Caudate nucleus (tissue), 63 donors: ENCODE measurements at places on chromosomes 7 and 10.

- DNase-seq, result no peak
Measured at GRCh38 chr7:128129224-128129864, 98.1 kb upstream of the LRRC4 start.

GRCh38 chr7:66953044-66953427, 32.0 kb downstream of the TMEM248 start:
- DNase-seq, result no peak

- DNase-seq, result no peak
Measured at GRCh38 chr7:107846324-107846723, 43.3 kb upstream of the SLC26A3 start.

GRCh38 chr10:104501449-104501848, 139.6 kb upstream of the SORCS3 start:
- DNase-seq, result no peak

- DNase-seq, result no peak
Measured at GRCh38 chr7:159175792-159176191, 31.1 kb upstream of the VIPR2 start.

DNA sequence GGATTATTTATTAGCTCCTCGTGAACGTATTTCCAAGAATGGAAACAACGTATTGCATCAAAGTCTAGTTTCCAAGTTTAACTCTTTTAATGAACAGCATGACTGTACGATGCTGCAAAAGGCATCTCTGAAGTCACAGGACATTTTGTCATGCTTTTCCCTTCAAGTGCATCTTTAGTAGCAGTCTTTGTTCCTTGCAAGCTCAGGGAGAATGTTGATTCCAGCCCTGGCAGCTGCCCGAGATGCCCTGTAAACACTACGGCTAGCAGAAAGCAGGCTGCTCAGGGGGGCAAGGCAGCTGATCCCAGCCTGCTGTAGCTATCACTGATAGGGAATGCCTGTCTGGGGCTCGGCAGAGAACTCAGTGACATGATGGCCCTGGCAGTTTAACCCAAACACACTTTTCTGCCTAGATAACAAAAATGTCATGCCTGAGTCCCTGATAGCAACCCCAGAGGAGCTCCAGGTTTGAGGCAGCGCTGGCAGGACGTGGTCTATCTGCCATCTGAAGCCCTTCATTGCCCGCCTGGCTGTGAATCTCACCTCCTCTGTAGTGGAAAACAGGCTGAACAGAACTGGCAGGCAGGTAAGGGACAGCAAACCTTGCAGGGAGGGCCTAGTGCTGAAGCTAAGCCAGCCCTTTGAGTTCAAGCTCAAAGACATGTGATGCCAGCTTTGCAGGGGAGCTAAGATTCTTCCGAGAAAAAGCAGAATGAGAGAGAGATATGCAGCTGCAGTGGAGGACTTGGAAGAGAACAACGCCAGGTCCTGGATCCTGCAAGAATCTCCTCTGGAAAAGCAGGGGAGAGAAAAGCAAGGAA, 264.6 kb downstream of the SNX10 start:
- DNase-seq, result no peak

GRCh38 chr10:28391283-28391682, 88.4 kb upstream of the MPP7 start:
- no peak for DNase-seq

GRCh38 chr10:15052121-15052520, 8.4 kb downstream of the OLAH start:
- no peak for DNase-seq

DNA sequence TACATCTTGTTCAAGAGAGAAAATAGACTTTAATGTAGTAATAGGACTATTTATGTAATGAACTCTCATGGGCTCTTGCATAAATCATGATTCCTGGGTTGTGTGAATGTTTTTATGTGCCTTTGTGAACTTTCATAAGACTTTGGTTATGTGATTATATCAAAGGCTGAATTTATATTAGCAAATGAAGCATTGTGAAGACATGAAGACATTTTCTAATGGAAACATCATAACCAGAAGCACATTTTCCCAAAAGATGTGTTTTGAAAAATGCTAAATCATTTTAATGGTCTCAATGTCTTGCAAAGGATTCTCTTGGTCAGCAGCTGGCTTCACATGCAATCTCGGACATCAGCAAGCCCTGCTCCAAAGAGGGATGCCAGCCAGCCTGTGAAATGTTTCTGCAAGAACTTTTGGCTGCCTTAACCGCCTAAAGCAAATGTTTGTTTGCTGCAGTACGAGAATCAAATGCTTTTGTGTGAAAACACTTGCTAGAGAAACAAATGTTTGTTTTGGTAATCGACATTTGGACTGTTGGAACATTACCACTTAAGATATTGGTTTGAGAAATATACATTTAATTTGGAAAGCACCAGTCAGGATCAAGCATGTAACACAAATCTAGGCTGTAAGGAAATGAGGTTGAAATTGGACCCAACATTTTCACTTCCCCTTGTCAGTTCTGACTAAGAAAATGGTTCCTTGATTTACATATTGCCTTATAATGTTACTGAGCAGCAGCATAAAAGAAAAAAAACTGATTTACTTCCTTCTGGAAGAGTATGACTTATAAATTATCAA, 102.1 kb downstream of the RTKN2 start:
- no peak for DNase-seq

DNA sequence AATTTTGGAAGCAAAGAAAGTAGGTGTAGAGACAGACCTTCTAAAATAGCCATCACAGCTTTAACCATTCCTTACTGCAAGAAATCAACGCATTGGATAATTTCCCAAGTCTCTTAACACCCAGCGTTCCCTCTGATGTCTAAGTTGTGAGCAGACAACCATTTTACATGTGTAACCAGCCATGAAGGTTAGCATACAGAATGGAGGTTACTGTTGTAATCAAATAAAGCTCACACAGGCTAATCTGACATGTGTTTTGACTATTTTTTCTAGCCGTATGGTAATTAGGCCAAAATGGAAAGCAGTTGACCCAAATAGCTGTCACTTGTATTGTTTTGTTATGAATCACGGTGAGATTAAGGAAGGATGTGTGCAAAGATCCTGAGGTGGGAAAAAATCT, 336.4 kb downstream of the RNLS start:
- DNase-seq, result no peak

DNA sequence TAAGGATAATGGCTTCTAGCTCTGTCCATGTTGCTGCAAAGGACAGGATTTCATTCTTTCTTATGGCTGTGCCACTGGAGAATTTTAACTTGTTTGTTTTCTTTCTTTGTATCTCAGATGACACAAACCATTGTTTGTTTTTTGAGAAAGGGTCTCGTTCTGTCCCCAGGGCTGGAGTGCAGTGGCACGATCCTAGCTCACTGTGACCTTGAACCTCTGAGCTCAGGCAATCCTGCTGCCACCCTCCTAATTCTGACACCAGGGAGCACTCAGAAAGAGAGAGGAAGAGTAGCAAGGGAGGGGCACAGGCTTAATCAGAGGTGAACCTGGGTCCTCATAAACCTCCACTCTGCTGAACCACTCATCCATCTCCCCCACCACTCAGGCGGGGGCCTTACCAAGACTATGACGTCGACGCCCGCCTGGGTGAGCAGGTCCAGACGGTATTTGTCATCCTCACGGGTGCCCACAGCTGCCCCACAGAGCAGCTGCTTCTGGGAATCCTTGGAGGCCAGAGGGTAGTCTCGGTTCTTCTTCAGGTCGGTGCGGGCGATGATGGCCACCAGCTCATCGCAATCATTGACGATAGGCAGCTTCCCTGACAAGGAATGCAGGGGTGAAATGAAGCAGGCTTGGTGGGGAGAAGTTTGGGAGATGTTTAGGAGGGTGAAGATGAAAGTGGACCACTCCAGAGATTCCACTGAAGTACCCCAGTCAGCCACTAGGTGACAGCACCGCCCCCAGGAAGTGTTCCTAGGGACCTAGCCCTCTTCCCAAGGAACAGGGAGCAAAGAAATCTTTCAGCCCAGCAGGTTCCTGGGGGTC, 11.6 kb downstream of the IMPDH1 start:
- no peak for DNase-seq

DNA sequence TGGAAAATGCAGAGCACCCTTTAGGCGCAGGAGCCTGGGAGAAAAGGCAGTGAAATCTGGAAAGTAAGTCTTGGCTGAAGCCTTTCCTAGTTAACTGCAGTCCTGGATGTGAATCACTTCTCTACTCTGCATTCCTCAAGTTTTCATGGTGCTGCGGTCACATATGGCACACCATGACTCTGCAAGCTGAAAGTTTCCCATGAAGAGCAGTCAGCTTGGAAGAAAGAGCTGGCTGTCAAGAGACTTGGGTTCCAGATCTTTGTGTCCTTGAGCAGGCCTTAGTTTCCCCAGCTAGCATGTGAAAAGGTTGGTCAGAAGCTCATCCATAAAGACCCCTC, 548.3 kb downstream of the SORCS3 start:
- DNase-seq, result no peak

- no peak for DNase-seq
Measured at GRCh38 chr7:15571301-15571878, 9.6 kb upstream of the AGMO start.

GRCh38 chr7:93921186-93921585, 349 bp upstream of the GNG11 start:
- no peak for DNase-seq

- DNase-seq, result no peak
Measured at GRCh38 chr7:149261316-149261828, 624 bp upstream of the ZNF783 start.

DNA sequence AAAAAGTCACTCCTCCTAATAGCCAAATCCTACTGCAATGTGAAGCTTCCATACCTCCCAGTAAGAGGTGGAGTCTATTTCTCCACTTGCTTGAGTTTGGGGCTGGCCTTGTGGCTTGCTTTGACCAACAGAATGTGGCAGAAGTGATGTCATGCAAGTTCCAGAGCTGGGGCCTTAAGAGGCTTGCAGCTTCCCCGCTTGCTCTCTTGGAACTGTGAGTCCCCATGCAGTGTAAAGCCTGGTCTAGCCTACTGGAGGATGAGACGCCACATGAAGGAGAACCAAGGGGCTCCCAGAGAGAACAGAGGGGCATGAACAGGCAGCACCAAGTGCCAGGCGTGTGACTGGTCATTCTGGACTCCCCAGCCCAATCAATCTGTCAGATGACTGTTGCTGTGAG, 58.6 kb upstream of the OPALIN start:
- no peak for DNase-seq

DNA sequence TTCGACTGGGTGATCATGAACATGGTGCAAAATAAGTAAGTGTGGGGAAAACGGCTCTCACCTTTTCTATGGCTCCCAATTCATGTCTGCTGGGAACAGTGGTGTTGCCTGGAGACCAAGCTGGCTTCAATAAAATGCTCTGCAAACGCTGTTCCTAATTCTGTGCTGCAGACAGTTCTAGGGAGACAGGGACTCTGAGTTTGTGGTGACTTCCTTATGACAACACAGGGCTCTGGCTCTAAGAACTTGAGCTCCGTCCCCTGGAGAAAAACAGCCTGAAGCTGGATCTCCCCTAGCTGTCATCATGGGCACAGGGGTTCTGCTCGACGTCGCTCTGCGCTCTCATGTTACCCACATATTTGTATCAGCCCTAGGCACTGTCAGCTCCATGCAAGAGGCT, 61.0 kb upstream of the INSYN2A start:
- DNase-seq, result no peak

- peak; percentile 37 for DNase-seq
Measured at GRCh38 chr10:101843032-101844021, at the start of gene KCNIP2. KCNIP2 (minus strand) TSS chr10:101843800; CDS start chr10:101843568, 232 bp downstream.

DNA sequence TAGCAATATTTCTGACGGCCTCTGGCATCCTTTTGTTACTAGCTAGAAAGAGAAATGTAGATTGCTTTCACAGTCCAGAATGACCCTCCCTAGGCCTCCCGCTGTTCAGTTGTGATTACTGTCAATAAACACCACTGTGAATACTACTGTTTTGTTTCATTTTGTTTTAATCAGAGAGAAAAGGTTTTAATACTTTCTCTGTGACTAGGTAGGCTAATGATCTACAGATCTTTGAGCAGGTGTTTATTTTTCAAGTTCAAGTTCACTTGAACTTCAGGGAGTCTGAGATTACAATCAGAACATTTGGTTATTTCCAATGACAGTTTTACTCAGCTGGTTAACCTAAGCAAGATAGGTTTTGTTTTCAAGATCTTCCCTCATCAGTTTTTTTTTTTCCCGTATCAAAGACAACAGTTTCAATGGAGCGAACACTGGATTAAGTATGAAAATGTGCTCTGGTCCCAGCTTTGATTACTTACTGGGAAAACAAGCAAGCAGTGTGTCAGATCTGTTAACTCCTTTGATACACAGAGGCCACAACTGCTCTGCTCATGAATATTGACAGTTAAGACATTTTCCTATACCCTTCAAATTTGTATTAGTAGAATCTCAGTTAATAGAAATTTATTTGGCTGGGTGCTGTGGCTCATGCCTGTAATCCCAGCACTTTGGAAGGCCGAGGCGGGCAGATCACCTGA, 34.8 kb downstream of the VKORC1L1 start:
- no peak for DNase-seq

DNA sequence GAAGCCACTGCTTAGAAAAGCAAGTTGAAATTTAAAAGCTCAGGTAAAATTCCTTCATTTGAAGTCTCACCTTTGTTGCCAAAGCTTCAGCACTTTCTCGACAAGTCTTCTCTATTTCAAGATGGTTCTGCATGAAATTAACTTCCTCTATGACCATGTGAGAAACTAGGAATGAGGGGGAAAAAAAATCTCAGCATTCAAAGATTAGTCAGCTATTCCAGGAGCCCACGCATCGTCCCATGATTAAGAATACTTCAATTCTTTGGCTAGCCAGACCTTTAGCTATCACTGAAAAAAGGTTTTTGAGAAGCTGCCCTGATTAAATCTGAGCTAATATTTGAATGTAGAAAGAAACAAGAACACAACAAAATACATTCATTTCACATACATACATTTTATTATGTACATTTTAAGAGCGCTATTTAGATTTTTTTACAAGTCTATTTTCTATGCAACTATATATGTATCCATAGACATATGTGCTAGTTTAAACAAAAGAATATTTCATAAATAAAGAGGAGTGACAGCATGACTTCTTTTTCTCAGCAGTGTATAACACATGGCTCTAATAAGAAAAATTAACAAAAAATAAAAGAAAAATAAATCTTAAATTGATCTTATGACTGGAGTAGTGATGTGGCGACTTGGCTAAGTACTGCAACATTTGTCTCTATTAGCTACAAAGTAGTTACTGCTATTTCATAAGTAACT, 44.8 kb downstream of the SHTN1 start:
- DNase-seq, result no peak

DNA sequence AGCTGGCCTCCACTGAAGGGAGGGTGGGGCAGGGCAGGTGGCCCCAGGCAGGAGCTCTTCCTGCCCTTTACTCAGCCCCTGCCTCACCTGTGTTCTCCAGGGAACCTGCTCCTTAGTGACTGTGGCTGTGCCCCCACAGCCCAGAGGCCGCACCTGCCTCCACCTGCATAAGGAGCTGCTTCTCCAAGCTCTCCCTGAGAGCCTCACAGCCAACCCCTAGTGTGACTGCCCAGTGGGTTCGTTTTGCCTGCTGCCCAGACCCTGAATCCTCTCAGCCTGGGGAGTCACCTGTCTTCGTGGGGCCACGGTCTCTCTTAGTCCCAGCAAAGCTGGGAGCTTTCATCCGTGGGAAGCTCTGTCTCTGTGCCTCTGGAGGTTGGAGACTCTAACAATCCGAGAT, 94.4 kb downstream of the GLRX3 start:
- DNase-seq, result no peak

- no peak for DNase-seq
Measured at GRCh38 chr7:159023206-159023605, 121.5 kb downstream of the VIPR2 start.
